SIG-M5 (cell line): ENCODE measurements at places on chromosomes 5 and 9.

GRCh38 chr5:77845324-77845646 is 69.1 kb upstream of the TBCA start:
- DNase-seq = no peak

GRCh38 chr9:70607329-70607728 is 192.9 kb upstream of the KLF9 start:
- DNase-seq = no peak

DNA sequence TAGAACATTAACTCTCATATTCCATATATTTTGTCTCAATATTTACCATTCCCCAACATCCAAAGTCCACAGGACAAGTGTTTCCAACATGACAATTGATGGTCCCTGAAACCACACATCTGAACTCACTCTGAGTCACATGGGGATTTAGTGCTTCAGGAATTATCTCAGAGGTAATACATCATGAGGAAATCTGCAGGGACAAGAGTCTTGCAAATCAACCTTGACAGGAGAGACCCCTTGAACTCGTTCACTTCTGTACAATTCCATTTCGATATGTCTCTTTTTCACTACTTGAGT is 119.7 kb upstream of the ABCA1 start:
- DNase-seq = no peak

DNA sequence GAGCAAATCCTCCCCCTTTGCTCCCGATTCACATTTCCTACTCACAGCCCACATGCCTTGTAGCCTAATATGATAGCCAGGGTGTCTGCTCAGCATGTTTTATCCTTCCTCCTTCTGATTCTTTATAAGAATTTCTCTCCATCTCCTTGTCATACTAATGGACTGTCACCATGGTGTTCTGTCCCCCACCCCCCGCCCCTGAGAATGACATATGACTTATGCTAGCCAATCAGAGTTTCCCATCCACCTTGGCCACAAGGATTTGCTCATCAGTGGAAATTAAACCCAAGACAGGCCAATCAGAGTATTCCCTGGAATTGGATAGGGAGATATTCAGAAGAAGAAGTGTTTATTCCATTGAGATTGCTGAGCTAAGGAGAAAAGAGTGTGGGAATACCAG is 16.0 kb downstream of the ABLIM3 start:
- no peak for DNase-seq

- no peak for DNase-seq
Measured at GRCh38 chr5:143168171-143168741, 235.2 kb downstream of the NR3C1 start.

DNA sequence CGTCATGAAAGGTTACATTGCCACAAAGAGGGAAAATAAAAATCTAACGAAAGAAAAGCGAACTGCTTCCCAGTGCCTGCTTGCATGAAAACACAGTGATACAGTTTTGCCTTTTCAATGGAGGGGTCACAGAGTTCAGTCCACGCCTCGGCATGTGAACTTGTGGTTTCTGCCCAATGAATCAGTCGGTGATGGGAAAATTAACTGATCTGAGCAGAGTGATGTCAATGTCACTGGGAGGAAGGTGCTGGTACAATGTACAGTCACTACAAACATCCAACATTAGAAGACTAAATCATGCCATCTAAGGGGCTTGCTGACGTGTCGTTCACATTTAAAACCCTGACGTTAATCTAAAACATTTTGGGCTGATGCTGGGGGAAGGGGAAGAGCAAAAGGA is 151.8 kb upstream of the MSX2 start:
- DNase-seq = no peak

- no peak for DNase-seq
Measured at GRCh38 chr9:109584205-109584604, 86.1 kb upstream of the PTPN3 start.

- no peak for DNase-seq
Measured at GRCh38 chr9:16901590-16901989, 31.1 kb upstream of the BNC2 start.

DNA sequence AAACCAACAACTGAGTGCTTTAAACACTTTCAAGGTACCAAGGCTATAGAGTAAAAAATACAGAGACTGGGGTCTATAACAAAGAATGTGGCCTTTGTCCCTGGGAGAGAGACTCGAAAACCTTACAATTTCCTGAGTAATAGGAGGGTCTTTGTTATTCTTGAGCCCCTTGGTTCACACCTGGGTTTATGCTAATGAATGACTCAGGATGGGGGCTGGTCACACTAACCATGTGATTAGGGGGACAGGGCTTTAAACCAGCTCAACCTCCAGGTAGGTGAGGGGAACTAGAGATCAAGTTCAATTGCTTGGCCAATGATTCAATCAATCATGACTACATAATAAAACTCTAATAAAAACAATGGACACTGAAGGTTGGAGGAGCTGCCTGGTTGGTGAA is 50.2 kb downstream of the PLPP1 start:
- DNase-seq = no peak

DNA sequence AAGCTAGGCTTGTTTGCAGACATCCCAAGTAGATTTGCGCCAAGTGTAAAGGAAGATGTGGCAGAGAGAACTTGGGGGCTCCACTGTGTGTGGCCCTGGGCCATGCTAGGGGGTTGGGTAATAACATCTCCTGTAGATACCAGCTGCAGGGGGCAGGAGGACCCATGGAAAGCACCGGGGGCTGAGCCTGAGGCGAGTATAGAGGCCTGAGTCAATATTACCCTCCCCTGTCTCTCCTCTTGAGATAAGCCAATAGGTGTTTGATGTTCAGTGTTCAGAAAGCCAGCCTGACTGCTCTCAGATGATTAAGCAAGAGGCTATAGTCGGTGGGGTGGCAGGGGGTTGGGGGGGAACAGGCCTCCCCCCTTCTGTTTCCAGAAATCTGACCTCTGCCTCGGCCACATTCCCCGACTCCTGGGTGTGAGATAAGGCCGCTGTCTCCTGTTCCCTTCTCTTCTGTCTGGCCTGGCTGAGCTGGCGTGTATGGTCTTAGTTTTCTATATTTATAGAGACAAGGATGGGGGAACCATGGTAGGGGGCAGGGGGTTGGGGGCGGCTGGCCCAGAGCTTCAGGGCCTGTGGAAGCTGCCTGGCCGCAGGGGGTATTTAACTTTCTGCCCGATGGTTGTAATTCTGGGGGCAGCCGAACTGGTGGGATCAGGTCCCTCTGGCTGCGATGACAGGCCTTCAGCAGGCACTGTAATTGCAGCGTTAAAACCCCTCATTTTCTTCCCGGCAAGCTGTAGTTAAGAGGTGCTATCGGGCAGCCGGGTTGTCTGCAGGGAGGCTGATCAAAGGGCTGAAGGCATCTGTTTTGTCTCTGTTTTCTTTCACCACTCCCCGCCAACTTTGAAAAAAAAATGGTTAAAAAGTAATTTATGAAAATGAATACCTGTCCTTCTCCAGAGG is 292.0 kb downstream of the NSG2 start:
- DNase-seq = no peak

DNA sequence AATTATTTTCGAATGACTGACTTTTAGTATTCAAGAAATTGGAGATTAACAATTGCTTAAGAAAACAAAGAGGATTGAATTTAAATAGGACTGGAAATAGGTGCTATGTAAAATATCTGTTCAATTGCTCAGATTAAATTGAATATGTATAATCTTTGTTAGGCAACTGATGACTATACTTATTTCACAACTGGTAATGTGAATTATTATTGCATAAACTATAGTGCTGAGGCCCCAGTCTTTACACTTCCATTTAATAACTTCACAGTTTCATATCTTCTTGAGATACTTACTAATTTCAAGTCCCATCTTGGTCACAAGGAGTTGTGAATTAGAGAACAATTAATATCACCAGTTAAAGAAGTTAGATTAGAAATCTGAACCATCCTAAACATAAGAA is 16.7 kb downstream of the CEP78 start:
- DNase-seq = no peak

GRCh38 chr5:62287237-62287636 is 18.8 kb upstream of the KIF2A start:
- no peak for DNase-seq

DNA sequence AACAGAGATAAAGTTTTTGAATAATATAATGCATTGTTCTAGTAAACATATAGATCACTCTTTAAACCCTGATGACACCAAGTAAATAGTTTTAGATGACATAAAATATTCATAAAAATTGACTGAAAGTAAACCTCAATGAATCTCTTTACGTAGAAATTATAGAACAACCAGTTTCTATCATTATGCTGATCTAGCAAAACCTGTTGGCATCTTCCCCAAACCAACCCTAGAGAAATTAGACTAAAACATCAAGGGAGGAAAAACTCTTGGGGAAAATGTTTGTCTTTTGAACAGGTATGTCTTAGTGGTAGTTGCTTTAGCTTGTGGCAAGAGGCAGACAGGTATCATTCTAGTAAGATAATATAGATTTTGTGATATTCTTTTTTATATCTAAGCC is 747.0 kb upstream of the CDH6 start:
- DNase-seq = no peak

GRCh38 chr9:126704892-126705766 is 91.4 kb downstream of the LMX1B start:
- no peak for DNase-seq

DNA sequence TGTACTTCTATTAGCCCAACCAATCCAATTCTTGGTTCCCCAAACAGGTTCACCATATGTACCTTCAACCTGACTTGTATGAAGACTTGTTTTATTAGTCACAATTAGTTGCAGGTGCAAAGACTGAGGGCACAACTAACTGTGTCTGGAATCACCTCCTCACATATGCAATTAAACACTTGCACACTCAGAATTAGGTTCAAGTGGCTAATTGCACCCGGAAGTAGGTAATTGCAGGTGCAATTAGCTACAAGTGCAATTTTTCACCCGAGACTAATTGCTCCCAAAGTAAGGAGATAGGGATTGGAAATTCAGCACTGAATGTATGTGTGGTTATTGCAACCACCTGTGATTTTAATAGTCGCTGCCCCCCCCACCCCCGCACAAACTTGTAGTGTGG is 338.9 kb downstream of the ZSWIM6 start:
- DNase-seq = no peak

GRCh38 chr5:133664422-133664821 is 52.1 kb upstream of the FSTL4 start:
- DNase-seq = no peak

GRCh38 chr5:162068412-162068811 is 839 bp downstream of the GABRG2 start:
- DNase-seq = no peak

DNA sequence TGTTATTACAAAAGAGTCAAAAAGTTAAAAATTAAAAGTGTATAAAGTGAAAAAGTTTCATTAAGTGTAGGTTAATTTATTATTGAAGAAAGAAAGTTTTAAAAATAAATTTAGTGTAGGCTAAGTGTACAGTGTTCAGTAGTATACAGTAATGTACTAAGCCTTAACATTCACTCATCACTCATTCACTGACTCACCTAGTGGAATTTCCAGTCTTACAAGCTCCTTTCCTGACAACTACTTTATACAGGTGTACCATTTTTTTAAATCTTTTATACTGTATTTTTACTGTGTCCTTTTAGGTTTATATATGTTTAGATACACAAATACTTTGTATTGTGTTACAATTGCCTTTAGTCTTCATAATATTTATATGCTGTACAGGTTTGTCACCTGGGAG is 530.2 kb upstream of the FAM174A start:
- DNase-seq = no peak

GRCh38 chr5:59757442-59757841 is 136.1 kb downstream of the PDE4D start:
- DNase-seq = no peak

- DNase-seq = no peak
Measured at GRCh38 chr9:83245979-83246659, 183.2 kb upstream of the RASEF start.
